ENCODE measurements at places on chromosomes 1 and 21.

GRCh38 chr1:64033667-64034220, 169.7 kb upstream of the UBE2U start:
- peak; percentile 51 for DNase-seq

GRCh38 chr1:89705901-89706699, 73.2 kb downstream of the LRRC8C start:
- no peak for DNase-seq

DNA sequence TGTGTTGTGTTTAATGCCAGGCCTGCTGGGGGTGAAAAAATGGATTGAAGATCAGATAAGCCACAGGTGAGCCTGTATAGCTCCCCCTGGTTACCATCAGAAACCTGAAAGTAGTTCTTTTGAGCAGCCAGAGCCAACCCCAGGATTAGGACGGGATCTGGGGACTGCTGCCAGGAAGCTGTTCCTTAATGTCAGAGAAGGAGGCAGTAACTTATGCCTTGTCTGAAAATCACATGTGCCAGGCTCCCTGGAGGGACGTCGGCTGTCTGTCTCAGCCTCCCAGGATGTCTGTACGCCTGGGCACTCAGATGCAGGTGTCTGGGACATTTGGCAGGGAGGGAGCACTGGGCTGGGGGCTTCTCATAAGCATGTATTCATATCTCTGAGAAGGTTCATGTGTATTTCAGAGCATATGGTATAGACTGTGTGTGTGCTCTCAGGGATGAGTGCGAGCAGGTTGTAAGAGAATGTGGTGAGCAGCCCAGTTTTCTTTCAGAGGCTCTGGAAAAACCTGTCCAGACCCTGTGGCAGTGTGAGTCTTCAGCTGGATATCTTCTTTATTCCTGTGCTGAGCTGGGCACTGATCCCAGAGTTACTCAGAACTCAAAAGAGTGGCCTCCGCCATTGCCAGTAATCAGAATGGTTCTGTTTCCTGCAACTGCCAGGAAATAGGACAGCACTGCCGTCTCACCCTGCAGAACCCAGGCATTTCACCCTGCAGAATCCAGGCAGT, 2.8 kb downstream of the FAM43B start:
- no peak for DNase-seq

- DNase-seq = peak; percentile 87
Observed at GRCh38 chr21:32423320-32424190, 11.0 kb downstream of the EVA1C start.

DNA sequence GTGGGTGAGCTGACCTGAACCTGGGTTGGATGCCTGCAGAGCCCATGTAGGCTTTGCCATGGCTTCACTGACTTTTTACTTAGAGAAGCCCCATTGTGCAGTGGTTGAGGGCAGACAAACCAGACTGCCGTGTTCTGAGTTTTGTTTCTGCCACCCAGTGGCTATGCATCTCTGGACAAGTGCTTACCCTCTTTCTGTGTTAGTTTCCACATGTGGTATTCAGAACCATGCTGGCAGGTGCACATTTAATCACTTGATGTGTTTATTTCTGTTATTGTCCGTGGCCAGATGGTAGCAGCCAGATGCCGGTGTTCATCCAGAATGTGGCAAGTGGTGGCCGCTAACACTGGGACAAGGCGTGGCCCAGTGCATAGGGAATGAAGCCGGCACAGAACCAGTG, 10.3 kb upstream of the PTPN7 start:
- DNase-seq = no peak

- DNase-seq = peak; percentile 76
Observed at GRCh38 chr1:6385488-6386191, 7.9 kb downstream of the ACOT7 start.

GRCh38 chr1:113282008-113282892, 108.1 kb upstream of the MAGI3 start:
- no peak for DNase-seq

- DNase-seq = no peak
Observed at GRCh38 chr1:221892301-221892830, 150.5 kb upstream of the DUSP10 start.

Measured in HCEC 1CT (cell line).